ENCODE measurements at places on chromosomes 3 and 15.

- DNase-seq = no peak
Measured at GRCh38 chr15:58425834-58426233, 6.0 kb upstream of the LIPC start.

GRCh38 chr3:172077197-172077757 lies 37.9 kb downstream of the FNDC3B start:
- DNase-seq = no peak

DNA sequence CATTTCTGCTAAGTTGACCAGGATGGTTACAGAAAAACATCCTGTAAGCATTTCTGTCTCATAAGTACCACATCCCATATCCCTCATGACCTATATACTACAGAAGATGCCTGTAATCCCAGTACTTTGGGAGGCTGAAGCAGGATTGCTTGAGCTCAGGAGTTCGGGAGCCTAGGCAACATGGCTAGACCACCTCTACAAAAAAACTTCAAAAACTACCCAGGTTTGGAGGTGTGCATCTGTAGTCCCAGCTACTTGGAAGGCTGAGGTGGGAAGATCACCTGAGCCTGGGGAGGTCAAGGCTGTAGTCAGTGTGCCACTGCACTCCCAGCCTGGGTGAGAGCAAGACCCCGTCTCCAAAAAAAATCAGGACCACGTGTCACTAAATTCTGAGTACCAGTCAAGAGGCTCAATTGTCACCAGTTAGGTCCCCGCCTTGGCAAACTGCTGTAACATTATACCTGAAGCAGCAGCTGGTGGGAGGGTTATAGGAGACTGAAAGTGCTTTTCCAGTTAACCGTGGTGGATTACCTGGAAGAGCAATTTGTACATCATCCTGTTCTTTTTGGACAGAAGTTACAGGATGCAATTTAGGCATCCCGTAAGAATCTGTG lies 6.2 kb downstream of the RPL32 start:
- DNase-seq = no peak

DNA sequence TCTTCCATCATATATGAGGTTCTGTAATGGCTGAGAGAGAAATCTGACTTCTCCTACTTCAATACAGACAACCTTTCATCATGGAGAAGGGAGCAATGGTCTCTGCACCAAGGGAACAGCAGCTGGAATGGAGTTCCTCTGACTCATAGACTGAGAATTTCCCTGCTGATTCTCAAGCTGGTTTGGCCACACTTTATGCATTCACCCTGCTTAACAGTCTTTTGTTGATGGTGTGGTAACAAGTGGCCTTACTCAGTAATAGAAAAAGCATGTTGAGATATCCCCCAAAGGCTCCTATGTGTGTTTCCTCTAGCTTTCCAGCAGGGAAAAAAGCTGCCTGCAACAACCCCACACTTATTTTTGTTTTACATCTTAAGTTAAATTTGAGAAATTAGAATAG lies 138.1 kb downstream of the GREM1 start:
- no peak for DNase-seq

DNA sequence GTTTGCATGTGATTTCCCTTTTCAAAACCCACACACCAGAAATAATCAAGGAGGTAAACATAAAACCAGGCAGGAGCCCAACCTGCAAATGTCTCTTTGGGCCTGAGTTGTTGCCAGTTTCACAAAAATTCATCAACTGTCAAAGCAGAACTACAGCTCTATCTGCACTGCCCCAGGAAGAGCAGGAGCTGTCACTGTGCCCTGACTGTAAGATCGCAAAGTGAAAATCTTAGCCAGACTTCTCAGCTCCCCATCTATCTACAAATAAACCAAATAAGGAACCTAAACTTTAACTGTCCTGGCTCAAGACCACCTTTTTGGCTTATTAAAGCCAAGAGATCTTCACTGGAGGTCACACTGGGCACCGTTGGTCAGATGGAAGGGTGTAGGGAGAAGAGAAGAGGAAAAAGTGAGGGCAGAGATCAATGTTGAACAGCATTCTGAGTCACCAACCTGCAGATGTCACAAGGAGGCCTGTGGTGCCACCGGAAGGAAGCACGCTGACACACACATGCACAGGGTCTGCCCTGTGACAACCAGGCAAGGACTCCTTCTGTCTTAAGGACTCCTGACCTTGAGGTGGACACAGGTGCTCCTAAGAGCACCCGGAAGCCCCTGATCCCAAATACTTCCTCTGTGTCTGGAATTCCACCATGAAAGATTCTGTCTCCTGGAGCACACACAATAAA lies 58.7 kb downstream of the RPN1 start:
- no peak for DNase-seq

DNA sequence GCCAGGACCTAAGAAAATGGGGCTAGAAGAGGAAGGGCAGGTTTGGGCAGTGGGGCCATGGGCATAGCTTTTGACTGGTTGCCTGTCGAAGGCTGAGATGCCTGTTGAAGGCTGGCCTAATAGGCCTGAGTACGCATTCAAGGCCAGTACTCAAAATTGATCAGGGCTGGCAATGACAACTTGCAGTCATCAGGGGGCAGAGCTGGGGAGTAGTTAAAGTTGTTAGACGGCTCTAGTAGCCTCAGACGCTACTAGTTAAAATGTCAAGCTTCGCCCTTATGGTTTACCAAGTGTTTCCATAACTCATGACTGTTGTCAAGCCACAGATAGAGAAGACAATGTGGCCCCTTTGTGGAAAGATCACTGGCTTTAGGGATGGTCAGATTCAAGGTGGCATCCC lies 28.7 kb downstream of the SPG21 start:
- no peak for DNase-seq

DNA sequence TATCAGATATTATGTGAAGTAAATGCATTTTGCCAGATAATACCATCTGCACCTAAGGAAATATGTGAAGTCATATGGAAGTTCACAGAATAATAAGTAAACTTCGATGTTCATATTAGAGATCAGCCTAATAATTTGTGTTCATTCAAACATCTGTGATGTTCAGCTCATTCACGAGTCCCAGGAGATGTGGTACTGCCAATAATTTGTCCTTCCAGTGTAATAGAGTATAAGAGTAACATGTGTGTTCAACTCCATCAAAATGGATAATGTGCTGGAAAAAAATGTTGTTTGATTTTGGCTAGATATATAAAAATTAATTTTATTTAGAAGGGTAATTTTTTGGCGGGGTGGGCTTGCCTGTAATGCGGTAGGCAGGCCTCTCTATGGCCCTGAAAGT lies 75.4 kb upstream of the ARL6 start:
- no peak for DNase-seq

- DNase-seq = no peak
Measured at GRCh38 chr3:100403362-100404249, 2.3 kb downstream of the LNP1 start.

Data from NCI-H2029 treated with DMSO at 0.1 percent for 48 hours (cell line).